ENCODE measurements at places on chromosomes 5 and 9.

- DNase-seq, result no peak
Measured at GRCh38 chr9:99921875-99922710, 15.6 kb downstream of the STX17 start.

- DNase-seq, result no peak
Measured at GRCh38 chr5:76483433-76483832, 80.3 kb downstream of the IQGAP2 start.

DNA sequence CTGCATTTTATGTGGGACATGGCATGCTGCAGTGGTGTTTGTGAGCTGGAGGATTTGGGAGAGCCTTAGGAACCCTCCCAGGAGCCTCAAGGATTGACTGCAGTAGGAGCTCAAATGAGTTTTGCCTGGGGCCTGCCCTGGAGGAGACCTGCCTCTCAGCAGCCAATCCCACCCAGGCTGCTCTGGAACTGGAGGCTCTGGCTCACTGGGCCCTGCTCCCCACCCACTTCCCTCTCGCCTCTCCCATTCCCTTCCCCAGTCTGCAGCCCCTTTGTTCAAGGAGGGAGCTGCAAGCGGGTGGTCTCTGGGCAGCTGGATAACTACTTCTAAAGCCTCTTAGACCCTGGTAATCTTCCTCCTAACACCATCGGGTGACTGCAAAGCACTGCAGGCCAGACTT, 24.2 kb downstream of the KCNIP1 start:
- no peak for DNase-seq

- DNase-seq, result no peak
Measured at GRCh38 chr5:138947780-138948179, 72.6 kb upstream of the LRRTM2 start.
